ENCODE measurements at places on chromosomes 12 and 14.
A peak's percentile ranks its signal among the peaks of the same experiment; 100 is the strongest.

DNA sequence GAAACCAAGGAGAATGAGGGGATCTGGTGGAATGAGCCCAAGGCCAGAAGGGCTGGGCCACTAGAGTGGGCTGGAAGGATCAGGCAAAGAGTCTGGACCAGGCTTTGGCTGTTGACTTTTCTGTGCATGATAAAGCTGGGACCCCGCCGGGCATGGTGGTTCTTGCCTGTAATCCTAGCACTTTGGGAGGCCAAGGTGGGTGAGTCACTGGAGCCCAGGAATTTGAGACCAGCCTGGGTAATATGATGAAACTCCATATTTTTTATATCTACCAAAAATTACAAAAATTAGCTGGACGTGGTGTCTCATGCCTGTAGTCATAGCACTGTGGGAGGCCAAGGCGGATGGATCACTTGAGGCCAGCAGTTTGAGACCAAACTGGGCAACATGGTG, 393 bp upstream of the KLHL33 start:
- no peak for DNase-seq

- no peak for DNase-seq
Measured at GRCh38 chr14:51419685-51420084, 179.6 kb downstream of the TMX1 start.

- DNase-seq = no peak
Measured at GRCh38 chr14:98226411-98226810, 1045.6 kb downstream of the BCL11B start.

DNA sequence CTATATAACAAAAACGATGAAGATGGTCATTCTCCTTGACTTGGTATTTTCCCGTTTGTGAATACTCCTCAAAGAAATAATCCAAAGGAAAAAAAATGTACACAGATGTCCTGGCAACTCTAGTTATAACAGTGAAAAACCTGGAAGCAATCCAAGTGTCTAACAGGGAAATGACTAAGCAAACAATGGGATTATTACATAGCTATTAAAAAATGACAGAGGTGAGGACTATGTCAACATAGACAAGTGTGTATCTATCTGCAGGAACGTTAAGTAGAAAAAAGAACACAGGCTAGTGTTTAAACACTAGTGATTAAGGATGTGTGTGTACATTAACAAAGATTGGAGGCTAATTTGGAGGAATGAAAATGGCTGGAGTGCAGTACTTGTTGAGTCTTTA, 5.9 kb upstream of the APOLD1 start:
- no peak for DNase-seq

- no peak for DNase-seq
Measured at GRCh38 chr12:128600886-128601285, 222.9 kb downstream of the SLC15A4 start.

GRCh38 chr12:111011999-111012600, 91.7 kb upstream of the MYL2 start:
- no peak for DNase-seq

GRCh38 chr12:59559696-59560095, 36.1 kb upstream of the SLC16A7 start:
- no peak for DNase-seq

GRCh38 chr12:129201029-129201428, 347.8 kb downstream of the GLT1D1 start:
- DNase-seq = no peak

DNA sequence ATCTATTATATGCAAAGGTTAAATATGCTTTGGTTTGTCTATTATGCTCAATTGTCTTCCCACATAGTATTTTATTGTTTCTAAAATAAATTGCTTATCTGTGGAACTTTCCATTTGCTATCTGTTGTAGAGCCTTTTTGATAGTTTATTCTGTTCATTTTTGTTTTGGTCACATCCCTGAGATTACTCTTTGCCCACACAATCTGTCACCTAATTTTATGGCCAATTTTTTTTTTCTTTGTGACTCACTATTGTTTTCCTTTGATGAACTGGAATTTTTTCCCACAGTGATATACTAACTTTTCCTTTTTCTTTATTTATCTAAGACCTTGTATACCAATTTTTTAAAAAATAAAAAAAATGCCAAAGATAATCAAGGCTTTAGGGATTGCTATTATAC, 61.1 kb downstream of the RASSF9 start:
- no peak for DNase-seq

GRCh38 chr14:103743691-103744090, 28.1 kb downstream of the ZFYVE21 start:
- no peak for DNase-seq

- DNase-seq = no peak
Measured at GRCh38 chr12:101707131-101707782, 9.8 kb downstream of the CHPT1 start.

DNA sequence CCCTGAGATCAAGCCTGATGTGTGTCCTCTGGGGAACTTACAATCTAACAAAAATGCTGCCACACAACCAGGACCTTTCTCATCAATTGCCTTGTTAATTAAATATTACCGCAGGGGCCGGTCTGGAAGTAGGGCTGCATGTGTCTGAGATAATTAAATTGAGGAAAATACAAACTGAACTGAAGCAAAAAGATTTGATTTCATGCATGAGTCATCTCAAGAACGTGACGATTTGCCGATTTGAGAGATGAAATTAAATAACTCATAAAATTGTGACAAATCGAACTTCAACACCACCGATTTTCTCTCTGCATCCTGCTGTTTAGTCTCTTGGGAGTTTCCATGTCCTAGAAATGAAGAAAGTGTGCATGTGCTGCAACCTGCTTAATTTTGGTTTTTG, 94.6 kb upstream of the DAAM1 start:
- DNase-seq = no peak

DNA sequence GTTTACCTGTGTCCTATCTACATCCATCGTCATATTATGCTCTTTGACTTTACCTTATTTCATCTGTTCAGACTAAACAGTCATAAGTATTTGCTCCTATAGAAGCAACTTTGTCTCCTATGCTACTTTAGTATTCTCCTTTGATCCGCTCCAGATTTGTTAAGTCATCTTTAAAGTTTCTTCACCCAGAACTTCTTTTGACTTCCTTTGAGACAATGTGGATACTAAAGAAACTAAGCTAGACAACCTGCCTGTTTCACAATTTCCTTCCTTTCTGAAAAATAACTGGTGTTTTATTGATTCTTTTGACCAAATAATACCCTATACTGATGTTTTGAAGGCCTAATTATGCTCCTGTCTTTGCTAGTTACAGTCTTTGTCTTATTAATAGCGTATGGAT, 30.0 kb upstream of the LRRK2 start:
- no peak for DNase-seq

DNA sequence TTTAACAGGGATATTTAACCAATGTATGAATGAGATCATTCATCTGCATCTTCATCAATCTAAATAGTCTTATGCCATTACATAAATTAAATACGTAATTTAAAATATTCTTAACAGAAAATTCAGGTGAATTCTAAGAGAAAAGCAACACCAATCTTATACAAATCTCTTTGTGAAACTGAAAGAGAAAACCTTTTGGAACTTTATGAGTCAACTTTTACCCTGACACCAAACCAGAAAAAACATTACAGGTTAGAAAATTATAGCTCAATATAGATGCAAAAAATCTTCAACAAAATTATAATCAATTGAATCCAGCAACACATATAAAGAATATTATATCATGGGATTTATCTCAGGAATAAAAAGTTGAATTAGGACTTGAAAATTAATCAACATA, 3.4 kb downstream of the GLIPR1L1 start:
- DNase-seq = no peak

DNA sequence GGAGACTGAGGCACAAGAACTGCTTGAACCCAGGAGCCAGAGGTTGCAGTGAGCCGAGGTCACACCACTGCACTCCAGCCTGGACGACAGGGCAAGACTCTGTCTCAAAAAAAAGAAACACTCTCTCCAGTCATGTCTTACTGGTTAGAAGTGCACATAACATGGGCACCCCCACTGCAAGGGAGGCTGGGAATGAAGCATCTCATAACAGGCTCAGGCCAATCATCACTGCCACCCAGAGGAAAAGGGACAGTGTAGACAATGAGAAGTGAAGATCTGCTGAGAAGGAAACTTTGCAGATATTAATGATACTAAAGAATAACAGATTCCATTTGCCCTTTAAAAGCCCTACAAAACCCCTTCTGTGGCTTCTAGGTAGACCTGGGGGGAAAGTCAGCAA, 66.9 kb downstream of the ITPK1 start:
- no peak for DNase-seq

GRCh38 chr14:93049315-93049714, 66.4 kb downstream of the ITPK1 start:
- DNase-seq = no peak

- no peak for DNase-seq
Measured at GRCh38 chr14:77302926-77303325, 17.8 kb downstream of the POMT2 start.

DNA sequence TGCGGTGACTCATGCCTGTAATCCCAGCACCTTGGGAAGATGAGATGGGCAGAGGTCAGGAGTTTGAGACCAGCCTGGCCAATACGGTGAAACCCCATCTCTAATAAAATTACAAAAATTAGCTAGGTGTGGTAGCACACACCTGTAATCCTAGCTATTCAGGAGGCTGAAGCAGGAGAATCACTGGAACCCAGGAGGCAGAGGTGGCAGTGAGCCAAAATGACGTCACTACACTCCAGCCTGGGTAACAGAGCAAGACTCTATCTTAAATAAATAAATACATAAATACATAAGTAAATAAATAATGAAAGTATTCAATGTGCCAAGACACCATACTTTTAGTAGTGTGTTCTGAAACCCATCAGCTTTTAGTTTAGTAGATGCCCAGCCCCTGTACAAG, 308.1 kb upstream of the FLRT2 start:
- no peak for DNase-seq

DNA sequence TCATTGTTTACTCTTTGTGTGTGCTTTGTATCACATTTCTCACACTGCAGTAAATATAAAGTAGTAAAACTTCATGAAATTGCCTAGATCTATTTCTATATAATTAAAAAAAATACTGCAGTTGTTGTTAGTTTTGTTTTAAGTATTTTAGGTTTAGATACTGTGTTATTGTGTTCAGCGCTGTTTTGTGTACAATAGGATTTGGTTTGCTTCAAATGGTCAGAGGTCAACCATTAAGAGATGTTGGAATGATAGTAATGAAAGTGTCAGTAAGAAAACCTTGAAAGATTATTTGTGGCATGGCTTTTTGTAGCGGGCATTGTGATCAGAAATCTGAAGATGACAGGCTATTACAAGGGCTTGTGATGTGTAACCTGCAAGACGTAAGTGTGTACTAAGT, 67.9 kb downstream of the RAD51B start:
- no peak for DNase-seq

GRCh38 chr12:67590149-67590790, 58.3 kb upstream of the DYRK2 start:
- no peak for DNase-seq

GRCh38 chr14:103628684-103629502, at the start of gene KLC1:
TSS of gene KLC1 (plus strand) at chr14:103629211. CDS start at chr14:103654565, 25,354 bp downstream.
- peak; percentile 90 for DNase-seq

GRCh38 chr14:99964979-99965378, 100.2 kb upstream of the EVL start:
- DNase-seq = no peak

DNA sequence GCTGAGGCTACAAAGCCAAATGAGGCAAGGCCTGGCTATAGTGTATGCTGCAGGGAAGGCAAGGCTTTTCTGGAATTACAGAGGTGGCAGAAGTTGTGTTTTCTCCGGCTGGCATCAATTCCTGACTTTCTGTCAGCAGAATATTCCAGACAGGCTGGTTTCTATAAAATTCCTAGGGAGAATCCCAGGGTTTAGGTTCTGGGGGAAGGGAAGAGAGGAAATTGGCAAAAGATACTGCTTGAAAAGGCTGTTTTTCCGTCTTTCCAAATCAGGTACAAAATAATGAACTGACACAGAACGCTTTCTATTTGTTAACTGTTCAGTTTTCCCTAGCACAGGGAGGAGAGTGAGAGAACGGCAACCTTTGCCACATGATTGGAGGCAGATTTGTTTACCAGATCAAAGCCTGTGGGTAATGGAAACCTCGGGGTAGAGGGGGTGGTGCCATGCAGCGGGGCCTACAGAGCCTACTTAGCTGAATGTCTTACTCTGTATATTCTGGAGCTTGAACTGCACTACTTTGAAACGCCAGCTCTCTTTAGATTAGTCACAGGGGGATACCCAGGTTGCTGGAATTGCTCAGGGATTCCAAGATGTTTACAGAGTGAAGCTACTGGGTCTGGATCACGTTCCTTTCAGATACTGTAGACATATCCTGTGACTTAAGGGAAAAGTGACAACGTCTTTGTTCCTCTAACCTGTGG, 65.8 kb upstream of the DACT1 start:
- no peak for DNase-seq

DNA sequence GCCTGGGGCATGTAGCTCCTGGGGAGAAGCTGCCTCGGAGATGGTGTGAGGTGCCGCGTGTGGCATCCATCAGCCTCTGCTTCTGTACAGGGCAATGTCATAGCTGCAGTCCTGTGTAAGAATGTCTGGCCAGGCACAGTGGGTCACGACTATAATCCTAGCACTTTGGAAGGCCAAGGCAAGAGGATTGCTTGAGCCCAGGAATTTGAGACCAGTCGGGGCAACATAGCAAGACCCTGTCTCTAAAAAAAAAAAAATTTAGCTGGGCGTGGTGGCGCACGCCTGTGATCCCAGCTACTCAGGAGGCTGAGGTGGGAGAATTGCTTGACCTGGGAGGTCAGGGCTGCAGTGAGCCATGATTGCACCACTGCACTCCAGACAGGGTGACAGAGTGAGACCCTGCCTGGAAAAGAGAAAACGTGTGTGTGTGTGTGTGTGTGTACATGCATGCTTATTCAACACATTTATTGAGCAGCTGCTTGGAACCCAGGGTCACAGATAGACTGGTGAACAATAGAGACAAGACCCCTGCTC, 24.1 kb downstream of the RHOF start:
- no peak for DNase-seq

- DNase-seq = no peak
Measured at GRCh38 chr12:97140355-97140754, 233.3 kb downstream of the NEDD1 start.

DNA sequence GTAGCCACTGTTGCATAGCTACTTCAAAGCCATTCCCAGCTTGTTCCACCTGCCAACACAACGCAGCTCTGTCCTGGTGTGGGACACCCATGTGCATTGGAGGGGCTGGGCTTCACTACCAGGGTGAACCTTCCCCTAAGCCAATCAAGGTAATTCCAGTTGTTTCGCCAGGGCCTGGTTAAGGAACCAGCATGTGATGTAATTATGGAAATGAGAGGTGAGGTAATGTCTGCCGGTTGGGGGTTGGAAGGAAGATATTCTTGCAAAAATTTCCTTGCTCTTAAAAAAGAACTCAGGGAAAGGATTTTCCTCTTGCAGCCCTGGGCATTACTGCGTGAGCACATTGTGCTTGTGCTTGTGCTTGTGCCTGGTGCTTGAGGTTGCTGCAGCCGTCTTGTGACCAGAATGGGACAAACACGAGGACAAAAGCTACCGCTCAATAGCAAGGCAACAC, 14.9 kb downstream of the TUBA1C start:
- no peak for DNase-seq

DNA sequence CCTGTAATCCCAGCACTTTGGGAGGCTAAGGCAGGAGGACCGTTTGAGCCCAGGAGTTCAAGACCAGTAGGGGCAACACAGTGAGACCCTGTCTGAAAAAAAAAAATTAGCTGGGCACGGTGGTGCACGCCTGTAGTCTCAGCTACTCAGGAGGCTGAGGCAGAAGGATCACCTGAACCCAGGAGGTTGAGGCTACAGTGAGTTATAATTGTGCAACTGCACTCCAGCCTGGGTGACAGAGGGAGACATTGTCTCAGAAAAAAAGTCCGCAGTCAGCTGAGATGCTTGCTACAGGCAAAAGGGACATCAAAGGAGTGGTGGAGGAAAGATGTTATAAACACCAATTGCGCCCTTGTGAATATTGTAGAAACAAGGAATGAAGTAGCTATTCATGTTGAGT, 77.8 kb downstream of the NDUFA12 start:
- DNase-seq = no peak
